Breast epithelium (tissue), 4 donors: ENCODE measurements at places on chromosomes 2 and 18. TPM values are rescaled to one million over a fixed set of nuclear protein-coding genes. Genes with fewer than 3 reads are reported as not detected.

- no peaks in the 10 kb centered on the region for H3K27me3 ChIP-seq
- no peaks in the 10 kb centered on the region for H3K36me3 ChIP-seq
- no peaks in the 10 kb centered on the region for H3K4me1 ChIP-seq
- DNase-seq = no peak
- H3K4me3 ChIP-seq = no peak overlapping the region
Observed at GRCh38 chr2:56811401-56811800, 627.6 kb downstream of the CCDC85A start.

GRCh38 chr2:200509235-200509611, 645 bp downstream of the KCTD18 start:
- peak overlapping the region; percentile 90 for H3K27ac ChIP-seq
- H3K4me1 ChIP-seq = no peaks in the 10 kb centered on the region
- peak overlapping the region; percentile 59 for H3K4me3 ChIP-seq

The BABAM2 gene
- 46.2 TPM for total RNA-seq

The FAM110C gene
- total RNA-seq = 7.2 TPM

The ABHD1 gene
- total RNA-seq = not detected

The UGT1A10 gene
- not detected for total RNA-seq

- no peaks in the 10 kb centered on the region for H3K27me3 ChIP-seq
- no peak for DNase-seq
- no peaks in the 10 kb centered on the region for H3K36me3 ChIP-seq
- H3K27ac ChIP-seq = no peak overlapping the region
Observed at GRCh38 chr2:198909525-198910267, 548.0 kb downstream of the SATB2 start.

The IFIH1 gene
- 13.1 TPM for total RNA-seq

DNA sequence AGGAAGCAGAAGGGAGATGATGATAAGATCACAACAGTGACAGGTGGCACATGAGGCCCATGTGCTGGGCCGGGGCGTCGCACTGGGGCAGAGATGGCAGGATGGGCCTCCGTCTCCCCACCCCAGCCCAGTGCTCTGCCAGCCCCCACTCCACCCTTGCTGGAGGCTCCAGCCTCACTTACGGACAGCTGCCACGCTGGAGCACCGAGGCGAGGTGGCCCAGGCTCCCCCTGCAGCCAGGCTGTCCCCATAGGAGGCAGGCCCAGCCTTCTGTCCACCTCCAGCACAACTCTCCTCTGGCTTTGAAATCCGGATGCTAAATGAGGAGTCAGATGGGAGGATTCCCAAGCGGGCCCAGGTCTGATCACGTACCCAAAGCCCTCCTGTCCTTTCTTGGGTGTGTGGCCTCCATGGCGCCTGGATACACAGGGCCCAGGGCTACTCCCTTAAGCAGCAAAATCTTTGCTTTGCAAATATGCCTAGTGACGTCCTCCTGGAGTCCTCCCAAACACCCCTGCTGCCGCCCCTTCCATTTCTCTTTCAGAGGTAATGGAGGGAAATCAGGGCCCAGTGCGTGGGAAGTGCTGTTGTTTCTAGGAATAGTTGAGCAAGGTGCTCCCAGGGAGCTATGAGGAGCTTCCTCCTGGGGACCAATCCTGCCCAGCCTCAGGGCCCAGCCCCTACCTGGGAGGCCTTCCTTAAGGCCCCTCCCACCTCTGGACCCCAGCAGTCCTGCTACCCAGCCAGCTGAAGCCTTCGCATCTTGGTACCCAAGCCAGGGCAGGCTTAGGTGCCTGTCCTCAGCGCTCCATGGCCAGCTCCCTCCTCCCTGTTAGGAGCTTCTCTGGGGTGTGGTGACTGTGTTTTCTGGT, 170.4 kb upstream of the MYCN start:
- no peaks in the 10 kb centered on the region for H3K4me1 ChIP-seq
- H3K36me3 ChIP-seq = no peaks in the 10 kb centered on the region
- no peaks in the 10 kb centered on the region for H3K27me3 ChIP-seq
- no peak overlapping the region for H3K27ac ChIP-seq

- H3K4me1 ChIP-seq = no peaks in the 10 kb centered on the region
- no peak overlapping the region for H3K4me3 ChIP-seq
- no peak overlapping the region for H3K27ac ChIP-seq
- peaks cover 9% of the 10 kb centered on the region for H3K27me3 ChIP-seq
Observed at GRCh38 chr2:71531522-71532047, 78.2 kb downstream of the DYSF start.

DNA sequence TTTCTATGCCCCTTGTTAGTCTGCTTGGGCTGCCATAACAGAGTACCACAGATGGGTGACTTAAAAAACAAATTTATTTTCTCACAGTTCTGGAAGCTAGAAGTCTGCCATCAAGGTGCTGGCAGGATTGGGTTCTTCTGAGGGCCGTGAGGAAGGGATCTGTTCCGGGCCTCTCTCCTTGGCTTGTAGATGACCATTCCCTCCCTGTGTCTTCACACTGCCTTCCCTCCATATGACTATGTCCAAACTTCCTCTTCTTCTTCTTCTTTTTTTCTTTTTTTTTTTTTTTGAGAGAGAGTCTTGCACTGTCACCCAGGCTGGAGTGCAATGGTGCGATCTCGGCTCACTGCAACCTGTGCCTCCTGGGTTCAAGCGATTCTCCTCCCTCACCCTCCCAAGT, 13.1 kb upstream of the CCNYL1 start:
- no peaks in the 10 kb centered on the region for H3K27me3 ChIP-seq
- H3K4me3 ChIP-seq = no peak overlapping the region
- no peak overlapping the region for H3K27ac ChIP-seq
- DNase-seq = no peak
- H3K4me1 ChIP-seq = no peaks in the 10 kb centered on the region

The MYO1B gene
- total RNA-seq = 34.1 TPM

DNA sequence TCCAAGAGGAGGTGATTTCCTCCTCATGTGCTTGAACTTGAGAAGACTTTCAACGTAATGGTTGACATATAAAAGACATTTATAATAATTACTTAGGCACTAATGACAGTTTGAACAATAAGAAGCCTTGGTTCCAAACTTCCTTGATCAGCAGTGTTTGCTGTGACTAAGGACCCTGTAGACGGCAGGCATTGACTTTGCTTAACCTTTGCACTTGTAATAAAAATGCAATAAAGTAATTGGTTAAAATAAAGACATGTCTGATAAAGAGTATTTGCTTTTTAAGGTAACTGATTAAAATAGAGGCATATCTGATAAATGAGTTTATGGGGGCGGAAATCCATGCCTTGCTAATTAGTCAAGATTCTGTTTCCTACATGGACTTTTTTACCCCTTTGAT, 82.2 kb upstream of the ST8SIA3 start:
- H3K27me3 ChIP-seq = no peaks in the 10 kb centered on the region
- no peak overlapping the region for H3K4me3 ChIP-seq
- no peaks in the 10 kb centered on the region for H3K36me3 ChIP-seq
- H3K27ac ChIP-seq = no peak overlapping the region
- DNase-seq = no peak
